T-helper 9 cell (primary cell): ENCODE measurements at places on chromosomes 12 and 14.

DNA sequence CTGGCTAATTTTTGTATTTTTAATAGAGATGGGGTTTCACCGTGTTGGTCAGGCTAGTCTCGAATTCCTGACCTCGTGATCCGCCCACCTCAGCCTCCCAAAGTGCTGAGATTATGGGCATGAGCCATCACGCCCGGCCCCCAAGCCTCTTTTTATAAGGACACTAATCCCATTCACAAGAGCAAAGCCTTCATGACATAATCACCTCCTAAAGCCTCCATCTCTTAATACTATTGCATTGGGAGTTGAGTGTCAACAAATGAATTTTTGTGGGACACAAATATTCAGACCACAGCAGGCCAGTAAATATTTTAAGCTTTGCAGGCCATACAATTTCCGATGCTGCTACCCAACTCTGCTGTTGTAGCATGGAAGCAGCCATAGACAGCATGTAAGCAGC, 10.9 kb downstream of the RNF212B start:
- no peak for DNase-seq

DNA sequence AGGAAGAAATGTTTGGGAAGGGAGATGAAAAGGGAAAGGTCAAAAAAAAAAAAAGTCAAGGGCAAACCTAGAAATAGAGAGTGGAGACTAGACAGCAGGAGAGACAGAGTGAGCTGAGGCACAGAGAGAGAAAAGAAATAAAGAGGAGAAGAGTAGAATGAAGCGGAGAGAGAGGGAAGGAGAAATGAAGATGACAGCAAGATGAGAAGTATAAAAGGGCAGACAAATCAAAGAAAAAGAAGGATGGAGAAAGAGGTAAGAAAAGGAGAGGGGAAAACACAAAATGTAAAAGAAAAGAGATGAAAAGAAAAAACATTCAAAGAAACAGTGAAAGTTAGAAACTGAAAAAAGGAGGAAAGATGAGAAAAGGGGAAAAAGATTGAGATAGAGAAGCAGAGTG, 53.0 kb downstream of the TC2N start:
- DNase-seq, result no peak

DNA sequence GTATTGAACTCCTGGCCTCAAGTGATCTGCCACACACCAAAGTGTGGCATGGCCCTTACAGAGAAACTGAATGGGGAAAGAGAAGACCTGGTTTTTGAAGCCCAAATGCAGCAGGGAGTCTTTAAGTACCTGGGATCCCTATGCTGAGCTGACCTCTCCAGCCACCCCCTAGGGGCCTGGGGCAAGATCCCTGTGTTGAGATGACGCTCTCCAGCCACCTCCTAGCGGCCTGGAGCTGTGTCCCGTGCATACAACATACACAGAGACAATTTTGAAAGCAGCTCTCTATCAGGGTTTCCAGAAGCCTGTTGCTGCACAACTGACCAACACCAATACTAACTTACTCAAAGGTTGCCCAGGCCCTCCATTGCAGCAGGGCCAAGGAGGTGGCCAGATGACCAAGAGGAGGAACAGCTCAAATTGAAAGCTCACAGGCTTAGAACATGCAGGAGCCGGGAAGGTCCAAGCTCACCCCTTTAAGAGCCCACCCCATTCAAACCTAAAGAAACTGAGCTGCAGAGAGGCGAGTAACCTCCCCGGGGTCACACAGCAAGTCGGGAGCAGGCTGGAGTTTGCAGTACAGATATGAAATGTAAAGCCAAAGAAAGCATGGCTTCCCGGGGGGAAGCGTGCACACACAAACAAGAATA, 31.5 kb downstream of the TTC7B start:
- DNase-seq, result no peak

- DNase-seq, result no peak
Observed at GRCh38 chr14:85466678-85467077, 63.3 kb upstream of the FLRT2 start.

GRCh38 chr12:76768576-76768975, 4.7 kb downstream of the ZDHHC17 start:
- DNase-seq, result no peak

GRCh38 chr12:21144309-21144708, 13.3 kb downstream of the SLCO1B1 start:
- DNase-seq, result no peak

- DNase-seq, result no peak
Observed at GRCh38 chr14:76848879-76849278, 22.7 kb downstream of the LRRC74A start.

DNA sequence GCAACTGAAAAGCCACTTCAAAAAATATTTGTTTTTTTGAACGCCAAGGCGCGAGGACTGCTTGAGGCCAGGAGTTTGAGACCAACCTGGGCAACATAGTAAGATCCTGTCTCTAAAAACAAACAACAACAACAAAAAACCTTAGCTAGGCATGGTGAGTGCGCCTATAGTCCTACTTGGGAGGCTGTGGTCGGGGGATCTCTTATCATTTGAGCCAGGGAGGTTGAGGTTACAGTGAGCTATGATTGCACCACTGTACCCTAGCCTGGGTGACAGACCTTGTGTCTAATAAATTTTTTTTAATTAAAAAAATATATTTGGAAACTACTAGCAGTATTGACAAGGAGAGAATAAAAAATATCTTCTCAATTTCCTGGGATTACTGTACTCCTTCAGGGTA, 113.1 kb downstream of the TRAFD1 start:
- no peak for DNase-seq

DNA sequence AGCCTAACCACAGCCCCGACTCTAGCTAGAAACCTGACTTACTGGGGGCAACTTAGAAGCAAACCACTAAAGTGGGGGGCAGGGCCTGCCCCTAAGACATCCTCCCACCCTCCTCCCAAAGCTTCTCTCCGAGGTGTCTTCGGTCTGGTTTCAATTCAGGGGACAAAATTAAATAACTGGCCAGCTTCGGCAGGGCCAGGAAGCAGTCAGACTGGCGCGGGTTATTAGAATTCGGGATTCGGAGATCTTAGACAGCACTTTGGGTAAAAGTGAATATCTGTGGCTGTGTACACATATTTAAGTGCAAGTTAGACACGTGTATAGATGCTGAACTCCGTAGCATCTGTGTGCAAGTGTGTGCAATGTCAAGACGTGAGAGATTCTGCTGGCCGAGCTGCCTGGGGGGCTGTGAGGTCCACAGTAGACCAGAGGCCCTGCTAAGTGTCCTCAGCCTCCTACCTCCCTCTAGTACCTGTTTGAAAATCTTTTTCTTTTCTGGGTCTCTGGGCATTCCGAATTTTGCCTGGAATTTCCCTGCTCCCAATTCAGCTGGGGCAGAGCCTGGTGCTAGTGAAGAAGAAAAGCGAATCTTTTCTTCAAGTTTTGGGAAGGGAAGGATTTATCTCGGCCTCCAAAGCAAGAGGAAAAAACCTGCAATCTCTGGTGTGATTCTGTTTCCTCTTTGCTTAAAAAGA, 4.0 kb upstream of the HOXC10 start:
- no peak for DNase-seq

GRCh38 chr12:109033239-109034196, 12.7 kb upstream of the SVOP start:
- DNase-seq, result no peak
